ENCODE measurements at places on chromosomes 6 and 20.

- no peak for DNase-seq
Measured at GRCh38 chr6:5624256-5624655, 362.9 kb downstream of the FARS2 start.

GRCh38 chr6:15351631-15352030, 105.8 kb downstream of the JARID2 start:
- DNase-seq: peak; percentile 50

DNA sequence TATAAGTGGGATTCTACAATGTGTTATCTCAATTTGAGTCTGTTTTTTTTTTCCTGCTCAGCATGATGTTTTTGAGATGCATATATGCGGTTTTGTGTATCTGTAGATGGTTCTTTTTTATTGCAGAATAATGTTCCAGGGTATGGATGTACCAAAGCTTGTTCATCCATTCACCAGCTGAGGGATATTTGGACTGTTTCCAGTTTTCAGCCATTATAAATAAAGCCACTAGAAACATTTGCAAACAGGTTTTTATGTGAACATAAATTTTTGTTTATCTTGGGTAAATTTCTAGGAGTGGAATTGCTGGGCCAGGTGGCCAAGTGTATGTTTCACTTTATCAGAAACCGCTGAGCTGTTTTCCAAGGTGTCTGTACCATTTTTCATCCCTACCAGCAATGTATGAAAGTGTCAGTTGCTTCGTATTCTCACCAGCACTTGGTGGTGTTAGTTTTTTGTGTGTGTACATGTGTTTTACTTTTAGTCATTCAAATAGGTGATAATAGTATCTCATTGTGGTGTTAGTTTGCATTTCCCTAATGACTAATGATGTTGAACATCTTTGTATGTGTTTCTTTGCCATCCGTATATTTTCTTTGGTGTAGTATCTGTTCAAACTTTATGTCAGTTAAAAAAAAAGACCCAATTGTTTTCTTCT, 124.2 kb downstream of the CEBPB start:
- no peak for DNase-seq

- peak; percentile 75 for DNase-seq
Measured at GRCh38 chr6:63573899-63574553, 1.7 kb downstream of the LOC128125822 start.

- peak; percentile 65 for DNase-seq
Measured at GRCh38 chr6:68778356-68779020, 143.4 kb downstream of the ADGRB3 start.

DNA sequence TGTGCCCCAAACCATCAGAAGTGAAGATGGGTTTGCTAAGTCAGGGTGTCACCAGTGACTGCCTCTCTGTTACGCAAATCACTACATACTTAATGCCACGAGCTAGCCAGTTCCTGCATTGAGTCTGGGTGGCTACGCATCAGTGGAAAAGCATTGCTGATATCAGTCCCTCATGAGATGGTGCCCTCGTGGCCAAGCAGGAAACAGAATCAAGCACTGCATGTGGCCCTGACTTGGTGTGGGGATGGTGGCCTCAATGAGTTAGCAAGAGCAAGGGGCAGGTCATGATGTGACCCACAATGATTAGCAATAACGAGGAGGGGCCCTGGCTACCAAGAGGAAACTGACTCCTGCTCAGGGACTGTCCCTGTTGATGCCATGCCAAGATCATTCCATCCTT, 51.6 kb upstream of the FNDC1 start:
- peak; percentile 98 for DNase-seq

GRCh38 chr20:609371-609964, 641 bp downstream of the TCF15 start:
- DNase-seq: no peak

- DNase-seq: no peak
Measured at GRCh38 chr6:140844167-140844566, 1288.6 kb upstream of the GJE1 start.

- no peak for DNase-seq
Measured at GRCh38 chr6:90967471-90967870, 380.6 kb upstream of the MAP3K7 start.

GRCh38 chr6:108847738-108848115, 495 bp upstream of the ARMC2 start:
- DNase-seq: no peak

GRCh38 chr6:102813489-102814275, 1420.2 kb downstream of the GRIK2 start:
- no peak for DNase-seq

DNA sequence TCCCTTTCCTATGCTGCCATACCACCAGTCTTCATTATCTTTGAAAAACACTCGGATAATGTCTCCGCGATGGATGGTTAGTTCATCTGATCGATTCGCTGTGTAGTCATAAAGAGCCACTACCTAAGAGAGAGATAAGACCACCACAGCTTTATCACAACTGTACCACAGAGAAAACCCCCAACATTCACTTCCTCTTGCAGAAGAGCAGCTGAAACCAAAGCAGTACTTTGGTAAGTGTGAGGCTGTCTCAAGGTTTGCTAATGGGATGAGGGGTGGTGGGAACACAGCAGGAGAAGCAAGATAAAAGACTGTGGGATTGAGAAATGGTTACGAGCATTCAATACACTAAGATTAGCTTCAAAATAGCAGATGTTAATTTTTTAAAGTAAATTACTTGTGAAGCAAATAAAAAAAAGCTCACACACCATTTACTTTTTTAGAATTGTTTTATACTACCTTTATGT, 142.1 kb downstream of the MYB start:
- peak; percentile 22 for DNase-seq

GRCh38 chr20:20699144-20699543, 13.3 kb downstream of the RALGAPA2 start:
- no peak for DNase-seq

DNA sequence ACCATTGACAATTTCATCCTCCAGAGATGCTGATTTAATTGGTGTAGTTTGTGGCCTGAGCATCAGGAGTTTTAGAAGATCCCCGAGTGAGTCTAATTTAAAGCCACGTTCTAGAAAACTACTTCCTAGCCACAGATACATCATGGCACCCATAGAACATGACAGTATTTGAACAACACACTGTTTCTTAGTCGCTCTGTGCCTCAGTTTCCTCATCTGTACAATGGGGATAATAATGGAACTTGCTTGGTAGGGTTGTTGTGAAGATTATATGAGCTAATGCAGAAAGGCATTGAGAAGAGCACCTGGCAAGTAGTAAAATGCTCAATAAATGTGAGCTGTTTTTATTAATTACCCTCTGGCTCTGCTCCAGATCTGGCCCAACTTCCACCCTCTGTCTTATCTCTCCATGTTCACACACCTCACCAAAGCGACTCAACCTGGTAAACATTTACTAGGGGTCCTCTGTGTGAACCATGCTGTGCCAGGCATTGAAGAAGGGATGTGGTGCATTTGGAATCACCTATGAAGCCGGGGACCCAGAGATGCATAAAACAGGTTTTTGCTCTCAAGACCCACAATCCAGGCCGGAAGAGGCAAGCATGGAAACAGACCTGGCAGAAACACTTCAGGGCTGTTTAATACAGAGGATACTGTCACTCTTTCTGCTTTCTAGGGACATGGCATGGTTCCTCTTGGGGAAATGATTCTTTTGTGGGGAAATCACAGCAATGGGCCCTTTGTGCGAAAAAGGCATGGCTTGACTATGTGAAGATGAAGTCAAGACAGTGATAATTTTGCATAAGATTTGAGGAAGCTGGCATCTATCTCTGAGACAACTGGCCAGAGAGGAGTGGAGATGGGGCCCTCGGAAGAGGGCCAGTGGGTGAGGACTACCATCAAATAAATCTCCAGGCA, 16.2 kb upstream of the MRPS18A start:
- peak; percentile 80 for DNase-seq

- no peak for DNase-seq
Measured at GRCh38 chr20:6863355-6863754, 95.9 kb downstream of the BMP2 start.

- no peak for DNase-seq
Measured at GRCh38 chr6:169131390-169131789, 122.3 kb downstream of the THBS2 start.

GRCh38 chr6:169911264-169912263, 160.1 kb downstream of the ERMARD start:
- no peak for DNase-seq

GRCh38 chr20:63847237-63848002, 13.9 kb upstream of the ABHD16B start:
- DNase-seq: peak; percentile 74

DNA sequence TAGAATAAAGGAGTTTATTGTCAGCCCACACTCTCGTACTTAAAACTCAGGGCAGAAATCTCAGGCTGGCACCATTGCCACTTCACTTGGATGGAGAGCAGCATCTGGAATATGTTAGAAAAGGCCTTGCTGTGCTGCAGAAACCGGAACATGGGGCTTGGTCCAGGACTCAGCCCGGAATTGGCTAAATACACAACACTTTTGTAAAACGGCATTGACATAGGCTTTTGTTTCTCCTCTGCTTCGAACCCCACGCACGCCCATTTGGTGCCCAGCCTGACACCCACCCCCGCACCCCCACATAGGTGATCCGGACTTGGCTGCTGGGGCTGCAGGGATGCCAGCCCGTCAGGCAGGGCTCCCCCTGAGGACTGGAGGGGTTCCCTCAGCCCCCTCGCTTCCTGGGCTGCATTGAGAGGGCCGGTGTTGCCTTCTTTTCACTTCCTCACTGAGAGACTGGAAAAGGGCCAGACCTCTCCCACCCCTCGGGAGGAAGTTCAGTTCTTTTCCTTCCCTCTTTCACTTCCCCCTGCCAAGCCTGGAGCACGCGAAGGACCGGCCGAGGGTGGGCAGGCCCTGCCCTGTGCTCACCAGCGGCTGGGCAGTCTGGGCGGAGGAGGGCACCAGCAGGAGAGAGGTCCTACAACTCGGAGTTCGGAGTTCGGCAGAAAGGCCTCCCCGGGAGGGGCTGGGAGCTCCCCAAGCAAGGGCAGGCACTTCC, 17.9 kb upstream of the CST3 start:
- peak; percentile 91 for DNase-seq

DNA sequence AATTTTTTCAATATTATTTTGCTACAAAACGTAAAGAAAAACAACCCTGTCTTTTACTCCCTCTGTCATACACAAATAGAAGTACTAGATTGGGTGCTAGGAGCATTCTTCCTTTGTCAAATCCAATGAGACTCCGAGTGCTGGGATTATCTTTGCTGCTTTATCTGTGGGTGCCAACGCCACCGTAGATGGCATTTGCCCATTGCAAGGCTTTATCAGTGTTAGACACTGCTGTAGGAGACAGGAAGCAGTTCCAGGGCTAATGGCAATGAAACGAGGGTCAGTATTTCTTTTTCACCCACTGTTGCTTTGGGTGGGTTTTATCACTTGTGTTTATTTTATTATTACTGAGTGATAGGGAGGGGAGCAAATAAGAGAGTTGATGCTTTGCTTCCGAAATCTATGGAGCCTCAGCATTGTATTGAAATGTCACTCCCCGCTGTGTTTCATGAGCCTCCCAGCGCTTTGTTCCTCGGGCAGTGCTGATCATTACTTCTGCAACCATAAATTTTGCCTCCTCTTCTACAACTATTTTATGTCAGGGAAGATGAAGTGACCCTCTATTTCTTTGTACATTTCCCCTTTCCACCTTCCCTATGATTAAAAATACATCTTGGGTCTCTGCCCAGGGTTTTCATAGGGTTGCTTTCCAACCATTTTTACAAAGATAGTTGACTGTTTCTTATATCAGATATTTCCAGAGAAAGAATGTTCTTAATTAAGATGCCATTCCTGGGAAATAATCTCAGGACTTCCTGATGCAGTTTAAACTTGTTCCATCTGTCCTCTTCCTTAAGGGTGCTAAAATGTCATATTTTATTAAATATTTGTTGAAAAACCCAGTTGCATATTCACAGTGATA, 86.7 kb upstream of the LAMP5 start:
- DNase-seq: no peak

DNA sequence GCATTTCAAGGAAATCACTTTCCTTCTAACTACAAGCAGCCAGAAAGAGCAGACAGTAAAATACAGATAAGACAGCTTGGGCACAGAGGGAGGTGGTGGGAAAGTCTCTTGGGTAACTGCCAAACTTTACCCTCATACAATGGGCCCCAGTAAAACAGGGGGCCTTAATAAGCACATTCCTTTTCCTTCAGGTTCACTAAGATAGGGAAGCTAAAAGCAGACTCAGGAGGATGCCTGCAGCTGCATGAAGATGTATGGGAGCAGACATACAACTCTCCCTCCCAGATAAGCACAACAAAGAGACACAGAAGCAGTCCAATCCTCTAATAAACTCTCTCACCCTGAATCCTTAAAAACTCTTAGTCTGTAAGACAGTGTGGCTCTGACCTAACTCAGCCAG, 49.0 kb downstream of the SIM1 start:
- no peak for DNase-seq

DNA sequence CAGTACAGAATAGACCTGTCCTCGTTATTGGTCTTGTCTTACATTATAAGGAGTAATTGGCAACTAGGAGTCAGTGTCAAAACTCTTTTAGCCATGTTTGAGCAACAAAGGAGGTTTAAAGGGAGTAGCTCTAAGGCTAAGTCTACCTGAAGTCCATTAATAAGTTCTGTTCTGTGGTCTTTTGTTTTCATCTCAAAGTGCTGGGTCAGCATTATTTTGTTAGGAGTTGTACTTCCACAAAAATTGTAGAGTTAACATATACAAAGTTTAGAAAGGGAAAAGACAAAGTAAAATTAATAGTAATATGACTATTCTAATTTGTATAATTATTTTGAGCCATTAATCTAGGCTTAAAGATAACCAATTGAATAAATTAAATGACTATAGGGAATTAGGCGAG, 12.7 kb upstream of the SENP6 start:
- no peak for DNase-seq

DNA sequence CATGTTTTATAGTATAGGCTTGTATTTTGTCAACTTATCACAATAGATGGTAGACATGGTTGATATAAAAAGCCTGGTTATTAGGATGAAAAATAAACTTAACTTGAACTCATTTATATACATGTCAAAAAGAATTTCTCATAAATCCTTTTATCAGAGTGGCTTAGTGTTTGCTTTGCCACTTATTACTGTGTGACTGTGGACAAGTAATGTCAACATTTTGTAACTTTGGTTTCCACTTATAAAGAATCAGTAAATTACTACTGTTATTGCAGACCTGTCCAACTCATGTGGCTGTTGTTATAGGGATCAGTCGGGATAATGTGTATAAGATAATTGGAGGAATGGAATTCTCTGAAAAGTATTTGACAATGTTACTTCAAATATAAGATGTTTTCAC, 894.8 kb upstream of the FLRT3 start:
- DNase-seq: no peak

DNA sequence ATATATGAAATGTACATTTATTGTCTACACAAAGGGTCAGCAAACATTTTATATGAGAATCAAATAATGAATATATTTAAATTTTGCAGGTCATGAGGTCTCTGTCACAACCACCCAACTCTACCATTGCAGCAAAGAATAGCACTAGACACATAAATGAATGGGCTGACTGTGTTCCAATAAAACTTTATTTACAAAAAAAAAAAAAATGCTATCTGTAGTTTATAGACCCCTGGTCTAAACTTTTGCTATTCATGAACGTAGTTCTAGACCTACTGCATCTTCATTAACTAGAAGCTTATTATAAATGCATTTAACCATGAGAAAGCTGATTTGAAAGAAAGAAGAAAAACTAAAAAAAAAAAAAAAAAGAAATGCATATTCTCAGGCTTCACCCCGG, 610.9 kb upstream of the AGPAT4 start:
- DNase-seq: no peak

GRCh38 chr6:52390361-52390727, 28.4 kb downstream of the PAQR8 start:
- DNase-seq: peak; percentile 16

- DNase-seq: peak; percentile 3
Measured at GRCh38 chr6:152368751-152369624, 268.2 kb downstream of the SYNE1 start.

GRCh38 chr6:132400555-132400882, 756 bp downstream of the MOXD1 start:
- no peak for DNase-seq

- DNase-seq: no peak
Measured at GRCh38 chr6:3961581-3962215, 112.5 kb downstream of the FAM50B start.

All from suppressor macrophage (primary cell).